ENCODE measurements at places on chromosomes 12 and 14.
A peak's percentile ranks its signal among the peaks of the same experiment; 100 is the strongest.

- H3K4me1 ChIP-seq = no peaks in the 10 kb centered on the region
- no peak overlapping the region for H3K27ac ChIP-seq
- no peaks in the 10 kb centered on the region for H3K27me3 ChIP-seq
Observed at GRCh38 chr14:53444677-53445312, 291.7 kb upstream of the DDHD1 start.

- H3K27ac ChIP-seq = peak overlapping the region; percentile 24
- no peak overlapping the region for H3K4me3 ChIP-seq
- H3K4me1 ChIP-seq = peaks cover 46% of the 10 kb centered on the region
- no peak for DNase-seq
- no peaks in the 10 kb centered on the region for H3K27me3 ChIP-seq
Observed at GRCh38 chr12:121214166-121214777, 4.3 kb downstream of the P2RX4 start.

- no peak overlapping the region for H3K4me3 ChIP-seq
- H3K27me3 ChIP-seq = no peaks in the 10 kb centered on the region
- H3K36me3 ChIP-seq = no peaks in the 10 kb centered on the region
- no peak overlapping the region for H3K27ac ChIP-seq
Observed at GRCh38 chr12:98409548-98409947, 105.8 kb upstream of the TMPO start.

DNA sequence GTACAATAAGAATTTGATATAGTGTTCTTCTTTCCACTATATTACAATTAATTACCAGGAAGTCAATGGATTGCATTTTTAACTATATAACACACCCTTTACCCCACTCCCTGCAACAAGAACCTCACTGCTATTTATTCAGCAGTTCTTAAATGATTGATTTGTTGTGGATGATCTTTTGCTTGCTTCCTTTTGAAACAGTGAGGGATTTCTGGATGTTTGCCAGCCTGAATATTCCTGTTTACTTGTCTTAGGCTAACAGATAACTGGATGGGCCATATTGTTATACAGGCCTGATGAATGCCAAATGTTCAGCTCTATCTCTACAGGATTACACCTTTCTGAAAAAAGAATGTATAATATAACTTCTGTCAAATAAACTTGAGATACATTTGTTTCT lies 497.6 kb downstream of the APAF1 start:
- no peak for DNase-seq
- H3K27ac ChIP-seq = no peak overlapping the region
- no peaks in the 10 kb centered on the region for H3K36me3 ChIP-seq

GRCh38 chr12:104604995-104605675 lies 148.4 kb downstream of the CHST11 start:
- peaks cover 37% of the 10 kb centered on the region for H3K4me1 ChIP-seq
- H3K27ac ChIP-seq = peak overlapping the region; percentile 74
- DNase-seq = no peak
- H3K4me3 ChIP-seq = no peak overlapping the region
- H3K27me3 ChIP-seq = no peaks in the 10 kb centered on the region
- H3K36me3 ChIP-seq = no peaks in the 10 kb centered on the region

GRCh38 chr12:132481345-132481744 lies 8.6 kb upstream of the FBRSL1 start:
- H3K27me3 ChIP-seq = no peaks in the 10 kb centered on the region
- no peak overlapping the region for H3K4me3 ChIP-seq
- no peaks in the 10 kb centered on the region for H3K36me3 ChIP-seq
- no peak for DNase-seq

DNA sequence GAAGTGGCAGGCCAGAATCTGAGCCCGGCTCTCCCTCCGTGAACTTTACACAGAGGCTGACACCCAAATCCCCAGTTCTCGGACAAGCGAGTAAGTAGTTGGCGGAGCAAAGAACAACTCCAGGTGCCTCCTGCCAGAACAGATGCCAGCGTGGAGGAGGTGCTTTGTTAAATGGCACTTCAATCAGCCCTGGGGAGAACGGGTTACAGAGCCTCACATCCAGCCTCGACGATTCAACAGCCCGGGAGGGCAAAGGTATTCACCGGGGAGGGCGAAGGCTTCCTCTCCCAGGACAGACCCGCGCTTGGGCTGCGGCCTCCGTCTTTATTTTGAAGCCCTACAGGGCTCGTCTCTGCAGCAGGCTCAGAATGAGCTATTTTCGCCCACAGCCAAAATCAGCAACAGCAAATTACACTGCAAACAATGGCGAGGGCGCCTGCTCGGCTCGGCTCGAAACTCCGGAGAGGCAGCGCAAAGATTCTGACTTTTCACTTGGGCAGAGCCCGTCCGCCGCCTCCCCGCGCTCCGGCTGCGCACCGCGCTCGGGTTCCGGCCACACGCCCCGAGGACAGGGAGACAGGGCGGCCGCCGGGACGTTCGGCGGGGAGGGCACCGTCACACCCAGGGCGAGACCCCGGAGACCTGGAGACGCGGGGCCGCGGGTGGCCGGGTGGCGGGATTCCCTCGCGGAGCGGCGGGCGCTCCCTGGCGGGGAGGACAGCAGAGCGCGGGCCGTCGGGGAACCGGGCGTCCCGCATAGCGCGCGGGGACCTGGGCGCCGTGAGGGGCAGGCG lies 811 bp downstream of the TMCC3 start:
- DNase-seq = no peak
- peak overlapping the region; percentile 81 for H3K27ac ChIP-seq
- H3K36me3 ChIP-seq = no peaks in the 10 kb centered on the region
- peaks cover 8% of the 10 kb centered on the region for H3K4me1 ChIP-seq
- peak overlapping the region; percentile 68 for H3K4me3 ChIP-seq
- no peaks in the 10 kb centered on the region for H3K27me3 ChIP-seq

GRCh38 chr14:92099802-92100201 lies 6.6 kb downstream of the ATXN3 start:
- H3K27me3 ChIP-seq = no peaks in the 10 kb centered on the region
- H3K27ac ChIP-seq = no peak overlapping the region
- DNase-seq = no peak
- H3K4me3 ChIP-seq = no peak overlapping the region
- peaks cover 11% of the 10 kb centered on the region for H3K4me1 ChIP-seq
- H3K36me3 ChIP-seq = peaks cover 22% of the 10 kb centered on the region
